NCI-H1092 (cell line): ENCODE measurements at places on chromosomes 5 and 9.

DNA sequence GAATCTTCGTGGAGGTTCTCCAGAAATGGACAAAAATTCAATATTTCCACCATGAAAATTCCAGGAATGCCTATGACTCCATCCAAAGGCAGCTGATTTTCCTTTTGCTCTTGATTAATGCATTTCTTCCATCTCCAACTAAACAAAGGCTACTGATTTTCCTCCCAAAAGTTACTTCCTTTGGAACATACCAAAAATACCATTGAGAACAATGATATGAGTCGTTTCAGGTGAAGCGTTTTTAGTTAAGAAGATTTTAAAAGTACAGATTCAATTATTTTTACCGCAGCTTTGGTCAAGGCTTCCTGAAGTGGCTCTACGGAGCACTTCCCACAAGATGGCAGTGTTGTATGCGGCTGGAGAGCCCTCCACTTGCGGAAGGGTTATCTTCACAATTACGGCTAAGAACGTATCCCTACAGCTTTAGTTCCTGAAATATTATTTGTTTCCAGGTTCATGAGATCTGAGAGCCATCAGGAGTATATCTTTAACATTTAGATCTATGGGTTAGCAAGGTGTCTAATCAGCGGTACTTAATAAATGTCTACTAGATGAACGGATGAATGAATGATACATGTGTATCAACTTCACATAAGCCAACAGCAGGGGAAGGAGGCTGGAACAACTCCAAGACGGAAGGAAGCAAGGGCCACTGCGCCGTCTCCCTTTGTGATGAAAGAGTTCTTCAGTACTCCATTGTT, 35.9 kb upstream of the ARSB start:
- DNase-seq = peak; percentile 14

DNA sequence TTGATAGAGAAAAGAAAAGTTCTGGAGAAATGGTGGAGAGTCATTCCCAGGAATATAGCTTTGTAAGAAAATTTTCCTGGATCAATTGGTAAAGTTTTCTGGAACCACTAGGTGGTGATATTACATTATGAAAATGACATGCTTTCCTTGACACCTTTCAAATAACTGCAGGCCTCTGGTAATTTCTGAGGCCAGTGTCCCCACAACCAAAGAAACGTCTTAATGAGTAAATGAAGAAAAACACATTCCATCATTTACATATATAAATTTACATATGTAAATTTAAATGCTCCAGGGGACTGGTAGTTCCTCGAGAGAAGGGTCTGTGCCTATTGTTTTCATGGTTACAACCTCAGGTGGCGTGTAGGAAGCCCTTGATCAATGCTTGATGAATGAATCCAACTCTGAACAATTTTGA, 17.2 kb upstream of the RGS3 start:
- DNase-seq = no peak

DNA sequence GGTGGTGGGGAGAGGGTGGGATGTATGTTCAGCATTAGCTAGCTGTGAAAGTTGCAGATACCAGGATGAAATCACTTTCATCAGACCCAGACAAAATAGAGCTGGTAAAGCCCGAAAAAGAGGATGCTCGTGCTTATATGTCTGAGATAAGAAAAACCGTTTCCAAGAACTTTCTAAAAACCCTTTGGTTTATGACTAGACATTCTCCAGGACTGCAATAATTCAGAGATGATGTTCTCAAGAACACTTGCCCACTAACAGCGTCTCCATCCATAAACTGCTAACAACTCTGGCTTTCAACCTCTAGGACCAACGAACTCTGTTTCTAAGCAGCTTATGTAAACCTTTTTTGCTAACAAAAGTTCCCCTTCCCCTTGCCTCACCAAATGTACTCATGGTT, 8.4 kb upstream of the AMACR start:
- DNase-seq = no peak

DNA sequence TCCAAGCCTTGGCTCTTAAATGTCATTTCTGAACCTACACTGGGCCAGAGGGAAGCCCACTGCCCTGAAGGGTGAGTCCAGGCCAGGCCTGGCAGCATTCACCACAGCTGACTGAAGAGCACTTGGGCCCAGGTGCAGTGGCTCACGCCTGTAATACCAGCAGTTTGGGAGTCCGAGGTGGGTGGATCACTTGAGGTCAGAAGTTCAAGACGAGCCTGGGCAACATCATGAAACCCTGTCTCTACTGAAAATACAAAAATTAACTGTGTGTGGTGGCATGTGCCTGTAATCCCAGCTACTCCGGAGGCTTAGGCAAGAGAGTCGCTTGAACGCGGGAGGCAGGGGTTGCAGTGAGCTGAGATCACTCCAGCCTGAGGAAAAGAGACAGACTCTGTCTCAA, 5.1 kb downstream of the CCIN start:
- no peak for DNase-seq

- no peak for DNase-seq
Observed at GRCh38 chr5:130687085-130687733, 477.8 kb downstream of the HINT1 start.

- no peak for DNase-seq
Observed at GRCh38 chr5:33848554-33848953, 43.2 kb downstream of the ADAMTS12 start.
